Activated T-cell treated with anti-CD3 and anti-CD28 coated beads, Interleukin-2, amount 50 U/mL, for 72 hours (primary cell): ENCODE measurements at places on chromosomes 3 and 15.

DNA sequence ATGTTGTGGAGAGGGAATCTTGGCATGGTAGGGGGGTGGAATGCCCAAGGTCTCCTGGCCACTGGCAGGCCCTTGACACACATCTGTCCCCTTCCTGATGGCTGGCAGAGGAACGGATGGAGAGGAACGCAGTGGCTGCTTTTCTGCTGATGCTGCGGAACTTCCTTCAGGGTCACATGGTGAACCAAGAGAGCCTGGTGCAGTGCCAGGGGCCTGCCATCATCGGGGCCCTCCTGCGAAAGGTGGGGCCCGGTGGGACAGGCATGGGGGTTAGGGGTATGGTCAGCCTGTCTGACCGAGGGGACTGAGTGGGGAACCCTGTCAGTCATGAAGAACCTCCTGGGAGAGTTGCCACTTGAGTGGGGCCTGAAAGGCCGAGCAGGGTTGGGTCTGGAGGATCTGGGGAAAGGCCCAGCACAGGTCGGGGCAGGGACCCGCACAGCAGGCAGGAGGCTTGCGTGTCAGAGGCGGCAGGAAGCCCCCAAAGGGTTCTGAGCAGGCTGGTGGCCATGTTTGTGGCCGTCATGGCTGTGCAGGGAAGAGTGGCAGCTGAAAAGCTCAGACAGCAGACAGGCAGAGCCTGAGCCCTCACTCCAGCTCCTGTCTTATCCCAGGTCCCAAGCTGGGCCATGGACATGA lies 18.1 kb downstream of the NBEAL2 start:
- DNase-seq, result no peak

- peak; percentile 88 for DNase-seq
Observed at GRCh38 chr3:4834403-4834866, 144.8 kb upstream of the BHLHE40 start.

GRCh38 chr3:134610432-134611385 lies 40.1 kb downstream of the KY start:
- no peak for DNase-seq

DNA sequence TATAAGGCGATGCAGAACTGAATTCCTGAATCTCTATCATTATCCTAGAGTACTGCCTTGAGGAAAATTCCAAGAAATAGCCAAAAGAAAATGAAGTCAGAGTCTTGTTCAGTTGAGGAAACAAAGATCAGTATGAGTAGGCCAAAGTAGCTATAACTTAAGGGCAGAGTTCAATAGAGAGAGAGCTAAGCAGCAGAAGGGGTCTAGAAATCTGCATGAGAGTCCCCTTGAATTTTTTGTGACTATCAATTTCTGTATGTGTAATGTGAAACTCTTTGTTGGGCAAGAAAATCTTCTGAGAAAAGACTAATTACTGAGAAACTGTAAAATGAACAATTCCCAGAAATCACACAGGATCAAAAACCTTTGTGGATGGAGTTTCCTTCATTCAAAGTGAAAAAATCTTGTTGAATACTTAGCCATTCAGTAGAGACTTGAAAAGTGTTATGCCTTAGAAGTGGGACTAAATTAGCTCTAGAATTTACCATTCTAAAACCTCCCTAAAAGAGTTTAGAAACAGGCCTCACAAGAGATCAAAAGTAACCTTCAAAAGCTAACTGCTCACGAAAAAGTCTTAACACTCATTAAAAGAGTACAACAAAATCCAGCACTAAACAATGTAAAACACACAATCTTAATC lies 43.1 kb upstream of the FNDC3B start:
- no peak for DNase-seq
